ENCODE measurements at places on chromosomes 13 and 19.

DNA sequence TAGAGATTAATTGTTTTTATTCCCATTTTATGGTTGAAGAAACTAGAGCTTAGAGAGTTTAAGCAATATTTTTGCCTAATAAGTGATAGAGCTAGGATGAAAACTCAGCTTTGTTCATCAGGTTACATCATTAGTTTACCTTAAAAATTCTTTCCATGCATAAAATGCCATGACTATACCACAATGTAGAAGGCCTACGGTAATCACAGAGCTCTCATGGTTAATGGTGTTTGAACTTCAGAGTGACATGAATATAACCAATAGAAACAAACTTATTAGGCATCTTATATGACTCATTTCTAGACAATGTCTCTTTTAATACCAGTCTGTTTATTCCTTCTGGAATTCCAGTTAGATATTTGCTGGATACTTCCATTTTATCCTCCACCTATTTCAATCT is 78.5 kb downstream of the FGF9 start:
- peak; percentile 20 for DNase-seq

- DNase-seq = peak; percentile 28
These were observed 190.9 kb upstream of the KLF12 start for GRCh38 chr13:74325106-74325505.

DNA sequence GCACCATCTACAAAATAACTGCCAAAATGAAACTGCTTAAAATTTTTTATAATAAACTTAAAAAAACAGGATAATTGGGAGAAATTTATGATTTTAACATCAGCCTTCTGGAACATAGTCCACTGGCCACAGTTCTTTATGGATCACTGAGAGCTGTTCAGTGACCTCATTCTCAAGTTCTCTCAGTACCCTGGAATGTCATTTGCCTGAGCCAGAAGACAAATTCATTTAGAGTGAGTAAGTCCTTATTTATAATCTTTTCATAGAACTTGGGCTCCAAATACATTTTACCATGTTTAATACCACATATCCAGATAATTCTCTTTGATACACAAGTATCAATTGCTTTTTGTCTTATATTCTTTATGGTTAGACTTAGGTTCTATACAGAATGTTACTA is 87.6 kb downstream of the CAB39L start:
- DNase-seq = peak; percentile 70

- no peak for DNase-seq
These were observed 165.4 kb downstream of the GPC5 start for GRCh38 chr13:91563799-91564198.

- no peak for DNase-seq
These were observed 33.3 kb downstream of the BLOC1S3 start for GRCh38 chr19:45211751-45212381.

GRCh38 chr19:6238643-6239281 is 41.0 kb downstream of the MLLT1 start:
- DNase-seq = peak; percentile 73

DNA sequence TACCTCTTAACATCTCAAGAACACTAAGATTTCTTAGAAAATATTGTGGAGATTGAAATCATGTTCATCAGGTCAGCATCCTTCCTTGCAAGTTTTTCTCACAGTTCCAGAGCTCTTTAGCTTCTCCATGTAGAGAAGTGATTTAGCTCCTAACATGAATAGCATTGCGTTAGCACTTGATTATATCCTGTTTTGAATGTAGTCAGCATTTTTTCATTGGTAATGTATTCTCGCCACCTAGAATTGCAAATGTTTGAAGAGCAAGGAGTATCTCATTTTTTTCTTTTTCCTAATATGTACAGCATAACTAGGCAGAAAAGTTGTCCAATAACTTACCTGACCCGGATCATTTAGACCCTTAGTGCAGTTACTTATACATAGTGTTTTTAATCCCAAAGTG is 6.6 kb downstream of the ZNF470 start:
- DNase-seq = no peak

DNA sequence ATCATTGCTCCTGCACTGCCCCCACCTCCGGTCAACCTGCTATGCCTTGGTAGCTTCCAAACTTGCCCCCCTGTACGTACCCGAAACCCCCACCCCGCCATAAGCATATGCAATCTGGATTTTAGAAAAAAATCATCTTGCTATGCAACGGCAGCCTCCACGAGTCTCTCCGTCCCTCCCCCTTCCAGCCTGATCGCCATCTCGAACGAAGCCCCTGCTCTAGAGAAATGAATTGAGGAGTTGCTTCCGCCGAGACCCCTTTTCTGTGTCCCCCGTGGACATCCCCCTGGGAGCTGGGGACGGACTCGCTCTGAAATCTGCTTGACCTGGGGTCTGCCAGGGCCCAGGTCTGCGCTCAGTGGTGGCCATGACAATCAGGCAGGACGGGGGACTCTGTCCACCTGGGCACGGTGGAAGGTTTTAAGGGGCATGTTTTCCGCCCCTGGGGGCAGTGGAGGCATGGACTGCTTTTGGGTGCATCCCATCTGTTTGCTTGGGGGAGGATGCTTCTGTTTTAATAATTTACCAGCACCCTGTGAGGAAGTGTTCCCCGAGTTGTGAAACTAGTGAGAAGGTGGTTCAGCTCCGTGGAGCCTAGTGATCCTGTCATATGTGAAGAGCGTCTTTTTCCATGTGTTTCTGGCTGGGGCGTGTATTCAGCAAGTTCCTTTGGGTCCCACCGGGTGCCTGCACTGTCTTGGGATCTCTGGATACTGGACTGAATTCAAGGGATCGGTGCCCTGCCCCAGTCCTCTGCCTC is 1.0 kb downstream of the KDM4B start:
- no peak for DNase-seq

GRCh38 chr13:105611424-105611823 is 924.0 kb downstream of the EFNB2 start:
- peak; percentile 6 for DNase-seq

GRCh38 chr19:45340232-45340898 is at the start of gene KLC3:
Gene KLC3, plus strand, starts transcription at chr19:45340750. Its CDS starts 4,792 bp downstream, at chr19:45345542.
- no peak for DNase-seq

DNA sequence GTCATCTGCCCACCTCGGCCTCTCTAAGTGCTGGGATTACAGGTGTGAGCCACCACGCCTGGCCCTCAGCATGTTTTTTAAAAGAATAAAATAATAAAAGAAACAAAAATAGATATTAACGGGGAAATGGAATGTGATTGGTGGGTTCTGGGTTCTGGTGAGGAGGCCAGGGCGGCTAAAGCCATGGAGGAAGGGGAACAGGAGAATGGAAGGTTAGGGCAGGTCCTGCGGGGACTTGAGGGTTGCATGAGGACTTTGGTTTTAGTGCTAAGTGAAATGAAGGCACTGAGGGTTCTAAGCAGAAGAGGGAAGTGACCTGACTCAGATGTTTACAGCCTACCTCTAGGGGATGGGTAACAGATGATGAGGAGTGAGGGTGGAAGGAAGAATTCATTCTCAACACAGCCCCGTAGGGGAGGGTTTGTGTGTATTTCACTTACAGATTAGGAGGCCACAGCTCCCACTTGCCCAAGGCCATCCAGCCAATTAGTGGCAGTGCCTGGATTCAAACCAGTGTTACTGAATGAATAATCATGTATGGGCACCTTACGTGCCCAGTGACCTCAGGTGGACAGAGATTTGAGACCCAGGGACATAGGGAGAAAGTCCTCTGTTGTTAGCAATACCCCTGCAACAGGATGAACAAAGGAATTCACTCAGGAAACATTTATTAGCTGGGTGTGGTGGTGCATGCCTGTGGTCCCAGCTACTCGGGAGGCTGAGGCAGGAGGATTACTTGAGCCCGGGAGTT is 6.7 kb upstream of the MRPL4 start:
- DNase-seq = no peak

DNA sequence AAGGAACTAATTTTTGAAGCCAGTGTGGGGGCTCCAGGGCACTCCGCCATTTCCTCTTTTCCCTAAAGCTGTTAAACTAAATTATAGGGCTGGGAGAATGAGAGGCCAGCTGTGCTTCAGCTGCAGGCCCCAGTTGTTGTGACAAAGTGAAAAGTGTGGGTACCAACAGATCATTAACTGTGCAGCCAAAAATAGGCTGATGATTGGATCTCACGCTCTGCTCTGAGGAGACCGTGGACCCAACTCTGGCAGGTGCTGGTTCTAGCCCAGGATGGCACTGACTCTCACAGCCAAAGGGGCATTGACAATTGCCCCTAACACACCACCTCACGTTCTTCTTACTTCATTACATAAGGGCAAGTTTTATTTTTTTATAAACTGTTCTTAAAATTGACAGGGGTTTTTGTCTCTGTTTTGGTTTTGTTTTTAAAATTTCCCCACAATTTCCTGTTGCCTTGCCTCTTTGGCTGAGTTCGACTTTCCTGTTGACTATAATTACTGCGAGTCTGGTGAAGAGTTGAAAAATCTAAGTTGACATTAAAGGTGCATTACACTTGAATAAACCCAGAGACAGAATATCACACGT is 391.0 kb downstream of the FGF9 start:
- DNase-seq = no peak

DNA sequence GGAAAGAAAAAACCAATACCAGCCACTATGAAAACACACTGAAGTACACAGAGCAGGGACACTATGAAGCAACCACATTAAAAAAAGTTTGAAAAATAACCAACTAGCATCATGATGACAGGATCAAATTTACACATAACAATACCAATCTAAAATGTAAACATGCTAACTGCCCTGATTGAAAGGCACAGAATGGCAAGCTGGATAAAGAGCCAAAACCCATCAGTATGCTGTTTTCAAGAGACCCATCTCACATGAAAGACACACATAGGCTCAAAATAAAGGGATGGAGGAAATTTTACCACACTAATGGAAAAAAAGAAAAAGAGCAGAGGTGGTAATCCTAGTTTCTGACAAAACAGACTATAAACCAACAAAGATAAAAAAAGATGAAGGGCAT is 291.3 kb downstream of the SLC7A1 start:
- no peak for DNase-seq

- DNase-seq = no peak
These were observed 16.6 kb upstream of the NPAS1 start for GRCh38 chr19:47002853-47003610.

DNA sequence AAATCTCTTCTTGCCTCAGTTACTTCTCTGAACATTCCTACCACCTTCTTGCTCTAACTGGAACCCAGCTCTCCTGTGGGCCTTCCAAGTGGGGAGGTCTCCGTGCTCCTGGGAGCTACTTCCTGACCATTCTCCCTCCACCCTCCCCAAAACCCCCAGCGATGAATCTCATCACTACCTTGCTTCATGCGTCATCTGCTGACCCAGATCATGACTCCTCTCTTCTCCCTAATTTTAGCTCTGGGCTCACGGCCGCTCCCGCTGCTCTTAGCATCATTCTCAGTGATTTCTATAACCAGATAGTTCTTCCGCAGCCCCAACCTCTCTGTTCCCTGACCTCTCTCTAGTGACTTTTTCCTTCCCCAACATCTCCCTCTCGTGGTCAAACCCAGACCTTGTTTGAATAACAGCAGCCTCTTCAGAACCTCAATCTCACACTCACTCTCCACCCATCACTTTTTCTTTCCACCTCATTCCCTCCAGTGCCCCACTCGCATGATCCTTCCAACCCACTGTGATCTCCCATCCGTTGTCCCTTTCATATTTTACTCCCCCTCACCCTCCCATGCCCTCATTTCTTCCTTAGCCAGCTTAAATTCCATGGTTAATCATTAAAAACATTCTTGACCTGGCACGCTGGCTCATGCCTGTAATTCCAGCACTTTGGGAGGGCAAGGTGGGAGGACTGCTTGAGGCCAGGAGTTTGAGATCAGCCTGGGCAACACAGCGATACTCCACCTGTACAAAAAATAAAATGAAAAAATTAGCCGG is 21.8 kb downstream of the MRPS12 start:
- no peak for DNase-seq

DNA sequence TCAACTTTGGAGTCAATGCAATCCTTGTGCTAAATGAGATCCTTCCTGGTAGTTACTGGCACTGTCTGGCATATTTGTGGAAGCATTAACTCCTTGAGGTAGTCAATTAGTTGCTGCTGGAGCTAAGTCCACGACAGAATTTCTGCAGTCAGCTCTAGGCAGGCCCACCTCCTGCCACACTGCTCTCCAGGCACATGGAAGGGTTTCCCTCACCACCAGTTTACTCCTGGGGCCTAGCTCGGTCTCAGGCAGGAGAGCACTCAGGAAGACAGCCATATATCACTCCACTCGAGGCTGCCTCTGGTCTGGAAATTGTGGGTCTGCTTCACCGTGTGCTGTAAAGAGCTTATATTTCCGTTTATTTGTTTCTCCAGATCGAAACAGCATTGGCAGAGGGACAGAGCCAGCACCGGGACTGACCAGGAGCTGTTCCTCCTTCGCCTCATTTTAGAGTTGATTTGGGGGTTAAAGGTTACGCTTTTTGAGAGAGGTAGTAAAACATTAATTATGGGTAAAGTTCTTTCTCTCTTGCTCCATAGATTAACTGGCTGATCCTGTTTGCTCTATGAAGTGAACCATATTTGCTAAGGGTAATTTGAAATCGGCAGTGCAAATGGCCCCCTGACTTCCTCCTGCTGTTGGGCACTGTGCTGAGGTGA is 20.6 kb upstream of the GTF3A start:
- no peak for DNase-seq

GRCh38 chr19:37243206-37243632 is 25.2 kb downstream of the ZNF383 start:
- DNase-seq = no peak

DNA sequence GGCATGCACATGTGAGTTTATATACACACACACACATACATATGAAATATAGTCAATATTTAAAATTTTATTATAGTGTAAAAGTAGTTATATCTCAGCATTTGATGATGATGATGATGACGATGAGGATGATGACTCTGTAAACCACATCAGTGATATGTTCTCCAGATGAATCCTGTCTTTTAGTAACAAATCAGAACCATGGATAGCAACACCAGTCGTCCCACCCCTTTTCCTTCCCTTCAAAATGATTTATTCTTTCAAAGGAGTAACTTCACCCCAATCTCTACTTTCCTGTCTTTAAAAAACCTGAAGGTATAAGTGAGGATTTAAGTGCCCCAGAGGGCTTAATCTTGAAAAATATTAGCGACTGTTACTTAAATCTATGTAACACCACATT is 74.1 kb downstream of the DCLK1 start:
- no peak for DNase-seq

DNA sequence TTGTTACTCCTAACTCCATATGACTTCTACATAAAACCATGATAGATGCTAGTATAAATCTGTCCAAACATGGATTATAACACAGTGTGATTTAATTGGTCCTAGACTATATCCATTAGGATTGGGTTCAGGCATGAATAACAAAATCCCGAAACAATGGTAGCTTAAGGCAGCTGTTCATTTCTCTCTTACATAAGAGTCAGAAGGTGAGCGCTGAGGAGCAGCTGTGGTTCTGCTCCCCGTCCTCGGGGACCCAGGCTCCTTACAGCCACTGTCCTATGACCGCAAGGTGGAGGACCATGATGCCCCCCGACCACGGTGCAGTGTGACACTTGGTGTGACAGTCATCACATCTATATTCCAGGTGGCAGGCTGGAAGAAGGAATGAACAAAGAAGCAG is 145.8 kb downstream of the SLC7A1 start:
- DNase-seq = no peak

GRCh38 chr19:8831832-8832131 is 322 bp downstream of the ZNF558 start:
- no peak for DNase-seq

- DNase-seq = no peak
These were observed 5.2 kb upstream of the MLNR start for GRCh38 chr13:49214917-49215376.

- no peak for DNase-seq
These were observed 9.6 kb downstream of the TSSK6 start for GRCh38 chr19:19505669-19506326.

GRCh38 chr19:664913-665443 is 2.0 kb upstream of the RNF126 start:
- peak; percentile 92 for DNase-seq
